ENCODE measurements at places on chromosomes 3 and 15.

GRCh38 chr15:74907163-74907870, 666 bp upstream of the FAM219B start:
- DNase-seq = no peak

DNA sequence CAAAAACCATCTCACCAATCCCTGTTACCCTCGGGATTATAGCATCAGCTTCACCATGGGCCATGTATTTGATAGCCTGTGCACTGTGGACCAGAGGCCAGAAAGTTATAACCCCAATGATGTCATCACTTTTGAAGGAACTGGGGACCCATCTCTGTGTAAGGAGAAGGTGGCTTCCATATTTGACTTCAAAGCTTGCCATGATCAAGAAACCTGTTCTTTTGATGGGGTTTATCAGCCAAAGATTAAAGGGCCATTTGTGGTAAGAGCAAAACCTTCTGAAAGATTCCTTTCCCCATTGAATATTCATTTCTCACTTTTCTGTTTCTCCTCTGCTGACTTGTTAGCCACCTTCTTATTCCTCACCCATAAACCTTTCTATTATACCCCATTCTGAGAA, 34.3 kb upstream of the RPL14 start:
- DNase-seq = no peak

- DNase-seq = no peak
Observed at GRCh38 chr3:60095516-60095915, 1045.7 kb upstream of the CFAP20DC start.

DNA sequence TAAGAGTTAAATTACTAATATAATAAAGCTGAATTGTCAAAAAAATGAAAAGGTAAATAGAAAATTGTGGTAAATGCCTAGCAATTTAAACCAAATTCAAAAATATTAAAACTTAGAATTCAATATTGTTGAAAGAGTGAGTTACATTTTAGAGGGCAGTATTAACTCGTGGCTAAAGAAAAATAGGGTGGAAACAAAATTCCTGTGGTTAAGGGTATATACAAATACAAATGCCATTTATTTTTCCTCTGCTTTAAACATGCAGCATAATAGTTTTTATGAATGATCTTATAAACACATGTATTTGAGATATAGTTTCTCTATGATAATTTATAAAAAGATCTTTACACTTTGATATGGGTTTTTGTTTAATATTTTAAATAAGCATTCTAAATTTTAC, 79.0 kb downstream of the NEDD4 start:
- no peak for DNase-seq

DNA sequence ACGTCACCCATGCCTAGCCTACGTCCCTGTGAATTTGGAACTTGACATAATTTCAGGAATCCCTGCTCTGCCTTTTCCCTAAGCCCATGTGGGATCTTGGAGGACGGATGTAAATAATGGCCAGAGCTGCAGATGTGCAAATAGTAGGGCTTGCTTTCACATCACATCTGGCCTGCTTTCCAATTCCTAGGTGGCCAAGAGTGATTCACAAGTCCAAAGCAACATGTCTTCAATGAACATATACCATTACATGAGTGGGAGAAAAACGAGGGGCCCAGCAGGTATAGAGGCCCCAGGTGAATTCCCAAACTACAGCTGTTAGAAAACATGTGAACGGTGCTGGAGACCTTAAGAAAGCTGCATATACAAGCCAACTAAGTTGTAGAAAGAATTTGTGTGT, 214.6 kb downstream of the MAGI1 start:
- no peak for DNase-seq

GRCh38 chr3:72034986-72035385, 250.0 kb upstream of the PROK2 start:
- no peak for DNase-seq

DNA sequence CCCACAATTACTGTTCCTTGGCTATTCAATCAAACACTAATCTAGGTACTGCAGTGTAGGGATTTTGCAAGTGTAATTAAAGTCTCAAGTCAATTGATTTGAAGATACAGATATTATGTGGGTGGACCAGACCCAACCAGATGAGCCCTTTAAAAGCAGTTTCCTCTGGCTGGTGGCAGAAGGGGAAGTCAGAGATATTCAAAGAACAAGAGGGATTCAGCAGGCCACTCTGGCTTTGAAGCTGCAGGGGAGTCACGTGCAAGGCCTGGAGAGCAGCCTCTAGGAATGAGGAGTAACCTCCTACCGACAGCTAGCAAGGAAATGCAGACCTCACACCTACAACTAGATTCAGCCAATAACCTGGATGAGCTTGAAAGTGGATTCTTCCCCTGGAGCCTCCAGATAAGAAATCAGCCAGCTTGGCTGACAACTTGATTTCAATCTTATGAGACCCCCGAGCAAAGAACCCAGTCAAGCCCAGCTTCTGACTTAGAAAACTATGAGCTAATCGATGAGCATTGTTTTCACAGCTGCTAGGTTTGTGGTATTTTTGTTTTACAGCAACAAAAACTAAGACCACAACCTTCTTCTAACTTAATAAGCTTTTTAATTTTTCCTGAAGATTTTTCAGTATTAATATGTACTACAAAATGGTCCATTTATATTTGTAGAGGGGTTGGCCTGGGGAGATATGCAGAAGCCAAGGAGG, 13.4 kb downstream of the HACD2 start:
- DNase-seq = no peak

- no peak for DNase-seq
Observed at GRCh38 chr15:45802140-45802539, 167.3 kb downstream of the SQOR start.

GRCh38 chr3:69088063-69088462, 3.3 kb downstream of the ARL6IP5 start:
- no peak for DNase-seq

DNA sequence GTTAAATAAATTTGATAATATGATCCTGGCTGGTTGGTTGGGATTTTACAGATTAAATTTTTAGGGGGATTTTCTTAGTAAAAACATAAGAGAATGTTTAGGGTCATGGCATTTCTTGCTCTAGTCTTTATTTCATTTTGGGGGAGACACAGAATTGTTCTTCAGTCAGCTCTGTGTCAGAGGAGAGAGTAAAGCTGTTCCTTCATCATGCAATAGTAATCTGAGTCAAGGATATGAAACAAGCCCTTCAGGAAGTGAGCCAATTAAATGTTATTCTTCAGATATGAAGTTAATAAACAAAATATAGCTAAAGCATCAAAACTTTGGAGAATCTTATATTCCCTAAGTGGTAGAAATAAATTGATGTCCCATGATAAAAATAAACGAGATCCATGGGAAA, 22.9 kb upstream of the SLC4A7 start:
- DNase-seq = no peak

DNA sequence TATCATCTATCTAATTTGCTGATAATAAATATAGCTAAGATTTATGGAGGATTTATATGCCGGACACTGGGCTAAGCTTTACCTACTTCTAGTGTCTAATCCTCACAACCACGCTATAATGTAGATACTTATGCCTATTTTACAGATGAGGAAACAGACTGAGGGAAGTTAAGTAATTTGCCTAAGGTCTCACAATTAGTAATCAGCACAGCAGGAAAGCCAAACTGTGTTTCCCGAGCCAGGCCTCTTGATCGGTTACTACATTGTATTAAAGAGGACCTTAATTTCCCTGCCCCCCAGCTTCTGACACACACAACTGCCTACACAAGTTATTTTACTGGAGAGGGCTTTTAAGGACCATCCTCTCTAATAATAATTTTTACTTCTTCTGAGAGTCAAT, 40.9 kb downstream of the ONECUT1 start:
- DNase-seq = no peak

DNA sequence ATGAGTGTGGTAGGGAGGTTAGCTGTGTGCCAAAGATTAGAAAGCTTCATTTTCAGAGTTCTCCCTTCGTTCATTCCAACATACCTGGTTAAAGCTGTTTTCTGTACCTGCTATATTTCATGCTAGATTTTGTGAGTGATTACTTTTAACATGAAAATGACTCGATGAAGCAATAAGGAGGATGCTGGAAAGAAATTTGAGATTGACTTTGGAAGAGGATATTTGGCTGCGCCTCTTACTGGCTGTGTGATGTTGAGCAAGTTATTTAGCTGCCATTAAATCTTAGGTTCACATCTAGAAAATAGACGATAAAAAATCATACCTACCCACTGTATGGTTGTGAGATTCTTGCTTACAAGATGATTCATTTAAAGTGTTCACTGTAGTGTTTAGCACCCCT, 288.7 kb downstream of the ZIC4 start:
- no peak for DNase-seq

- no peak for DNase-seq
Observed at GRCh38 chr3:171239757-171240503, 213.4 kb upstream of the SLC2A2 start.

GRCh38 chr3:46926871-46927717, 49.5 kb downstream of the CCDC12 start:
- DNase-seq = no peak

GRCh38 chr3:35322070-35322469, 317.3 kb upstream of the ARPP21 start:
- DNase-seq = no peak

DNA sequence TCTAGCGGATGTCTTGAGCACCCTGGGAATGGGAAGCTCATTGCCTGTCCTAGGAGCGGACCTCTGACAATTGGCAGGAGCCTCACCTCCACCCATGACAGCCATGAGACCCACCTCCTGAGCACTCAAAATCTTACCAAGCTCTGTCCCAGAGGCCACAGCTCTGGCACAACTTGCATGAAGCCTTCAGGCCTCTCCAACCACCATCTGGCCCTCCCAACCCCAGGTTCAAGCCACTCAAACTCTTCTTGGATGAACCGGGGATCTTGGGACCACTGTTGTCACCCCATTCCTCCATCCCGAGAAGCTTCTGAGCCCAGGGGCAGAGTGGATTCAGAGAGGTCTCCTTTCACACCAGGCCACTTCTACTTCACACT, 1.5 kb downstream of the VIPR1 start:
- no peak for DNase-seq
